Fibroblast of lung (primary cell): ENCODE measurements at places on chromosomes 1 and 21.

- DNase-seq, result no peak
These were observed 118.7 kb downstream of the LYPLAL1 start for GRCh38 chr1:219292341-219292740.

GRCh38 chr1:174397261-174397660 lies 50.5 kb upstream of the GPR52 start:
- DNase-seq, result peak; percentile 70

DNA sequence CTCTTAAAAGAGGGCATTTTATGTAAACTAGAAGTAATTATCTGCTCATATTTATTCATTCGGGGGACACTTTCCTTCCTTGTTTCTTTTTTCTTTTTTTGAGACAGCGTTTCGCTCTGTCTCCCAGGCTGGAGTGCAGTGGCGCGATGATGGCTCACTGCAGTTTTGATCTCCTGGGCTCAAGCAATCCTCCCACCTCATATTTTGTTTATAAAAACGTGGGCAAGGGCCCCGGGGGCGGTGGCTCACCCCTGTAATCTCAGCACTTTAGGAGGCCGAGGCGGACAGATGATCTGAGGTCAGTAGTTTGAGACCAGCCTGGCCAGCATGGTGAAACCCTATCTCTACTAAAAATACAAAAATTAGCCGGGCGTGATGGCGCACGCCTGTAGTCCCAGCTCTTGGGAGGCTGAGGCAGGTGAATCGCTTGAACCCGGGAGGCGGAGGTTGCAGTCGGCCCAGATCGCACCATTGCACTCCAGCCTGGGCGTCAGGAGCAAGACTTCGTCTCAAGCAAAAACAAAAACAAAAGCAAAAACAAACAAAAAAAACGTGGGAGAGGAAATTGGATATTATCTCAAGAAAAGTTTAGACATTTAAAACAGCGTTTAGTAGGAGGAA lies 926 bp upstream of the DFFA start:
- DNase-seq, result no peak

- no peak for DNase-seq
These were observed 912 bp upstream of the PKNOX1 start for GRCh38 chr21:42973309-42973990.
